ENCODE measurements at places on chromosomes 11 and 22.

DNA sequence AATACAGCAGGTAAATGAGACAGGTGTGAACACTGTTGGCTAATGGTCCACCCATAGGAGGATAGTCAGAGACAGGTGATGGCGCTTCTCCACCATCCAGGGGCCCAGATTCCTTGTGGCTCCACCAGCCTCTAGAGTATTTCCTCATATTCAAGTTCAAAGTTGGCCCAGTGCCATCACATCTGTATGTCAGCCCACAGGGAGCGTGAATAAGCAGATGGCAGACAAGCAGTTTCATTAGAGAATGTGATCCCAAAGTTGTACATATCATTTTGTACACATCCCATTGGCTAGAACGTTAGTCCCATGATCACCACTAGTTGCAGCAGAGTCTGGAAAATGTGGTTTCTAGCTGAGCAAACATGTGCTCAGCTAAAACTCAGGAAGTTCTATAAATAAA, 11.0 kb upstream of the CWF19L2 start:
- peak; percentile 74 for DNase-seq

GRCh38 chr22:26658671-26659478, 1.5 kb downstream of the MIAT start:
- DNase-seq, result peak; percentile 87

DNA sequence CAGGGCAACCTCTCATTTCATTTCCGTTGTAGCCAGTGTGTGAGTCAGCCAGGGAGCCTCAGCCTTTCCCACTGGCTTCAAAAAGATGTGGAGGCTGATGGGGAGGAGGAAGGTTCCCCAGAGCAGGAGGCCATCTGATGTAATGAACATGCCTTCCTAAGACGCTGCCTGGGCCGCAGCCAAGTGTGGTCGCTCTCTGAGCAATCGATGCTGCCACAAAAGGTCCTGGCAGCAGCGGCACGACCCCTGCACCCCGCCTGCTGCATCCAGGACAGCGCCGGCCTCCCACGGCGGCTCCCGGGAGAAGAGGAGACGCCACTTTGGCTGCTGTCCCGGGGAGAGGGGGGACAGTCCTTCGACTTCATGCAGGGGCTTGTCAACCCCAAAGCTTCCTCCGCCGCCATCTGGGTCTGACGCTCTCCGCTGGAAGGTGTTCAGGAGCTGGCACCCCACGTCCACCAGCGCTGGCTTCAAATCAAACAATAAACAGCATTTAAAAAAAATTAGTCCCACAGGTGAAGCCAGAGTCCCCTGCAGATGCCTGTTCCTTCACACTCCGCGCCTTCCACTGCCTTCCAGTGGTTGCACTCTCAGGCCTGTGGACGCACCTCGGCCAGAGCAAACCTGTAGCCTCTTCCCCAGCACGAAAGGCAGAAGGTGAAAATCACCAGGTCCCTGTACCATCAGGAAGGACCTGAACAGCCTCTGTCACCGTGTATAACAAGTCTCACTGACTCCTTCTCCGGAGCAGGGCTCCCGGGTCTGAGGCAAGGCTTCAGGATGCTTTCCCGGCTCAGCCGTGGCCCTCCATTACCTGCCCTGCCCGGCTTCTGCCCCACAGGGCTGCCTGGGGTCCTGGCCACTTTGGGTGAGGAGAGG, 930.7 kb downstream of the BRD1 start:
- no peak for DNase-seq

DNA sequence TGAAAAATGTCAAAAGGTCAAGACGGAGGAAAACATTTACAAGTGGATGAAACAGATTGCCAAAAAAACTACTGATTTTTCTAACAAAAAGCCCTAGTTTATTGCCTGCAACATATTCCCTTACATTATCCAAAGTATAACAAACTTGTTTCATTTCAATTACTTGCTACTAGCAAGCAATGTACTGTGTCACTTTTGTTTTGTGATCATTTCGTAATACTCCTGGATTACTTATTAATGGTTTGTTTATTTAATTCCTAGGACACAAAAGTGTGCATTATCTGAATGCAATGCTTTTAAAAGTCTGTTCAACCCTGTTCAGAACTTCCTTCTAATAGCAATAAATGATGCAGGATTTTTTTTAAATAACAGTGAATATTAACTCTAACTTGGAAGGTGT, 50.9 kb downstream of the CCDC34 start:
- DNase-seq, result no peak

GRCh38 chr11:65100674-65101350, 4.8 kb downstream of the VPS51 start:
- no peak for DNase-seq

GRCh38 chr11:105734426-105734825, 124.6 kb downstream of the GRIA4 start:
- no peak for DNase-seq

DNA sequence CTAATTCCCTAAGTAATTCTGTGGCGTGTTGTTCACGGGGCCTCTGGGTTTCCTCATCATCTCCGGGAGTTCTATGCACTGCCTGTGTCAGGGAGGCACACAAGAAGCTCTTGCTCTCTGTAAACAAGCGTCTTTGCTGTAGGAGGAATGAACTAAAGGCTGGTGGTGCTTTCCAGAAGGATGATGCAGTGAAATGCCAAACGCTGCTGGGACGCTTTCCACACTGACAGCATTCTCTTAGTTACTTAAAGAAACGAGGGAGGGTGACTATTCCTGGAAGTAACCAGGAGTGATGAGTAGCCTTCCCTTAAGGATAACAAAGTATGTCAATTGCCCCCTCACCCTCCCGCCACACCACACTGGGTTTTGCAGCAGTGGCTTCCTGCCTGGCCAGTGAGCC, 38.5 kb upstream of the NUP50 start:
- no peak for DNase-seq

- DNase-seq, result no peak
These were observed 581.1 kb upstream of the ARHGAP42 start for GRCh38 chr11:100105982-100106358.

GRCh38 chr11:1178906-1179305, 21.2 kb downstream of the MUC5AC start:
- no peak for DNase-seq

- DNase-seq, result no peak
These were observed 320.3 kb upstream of the ZC3H12C start for GRCh38 chr11:109772892-109773291.

GRCh38 chr22:45319324-45319685, 9.6 kb downstream of the FAM118A start:
- DNase-seq, result no peak

DNA sequence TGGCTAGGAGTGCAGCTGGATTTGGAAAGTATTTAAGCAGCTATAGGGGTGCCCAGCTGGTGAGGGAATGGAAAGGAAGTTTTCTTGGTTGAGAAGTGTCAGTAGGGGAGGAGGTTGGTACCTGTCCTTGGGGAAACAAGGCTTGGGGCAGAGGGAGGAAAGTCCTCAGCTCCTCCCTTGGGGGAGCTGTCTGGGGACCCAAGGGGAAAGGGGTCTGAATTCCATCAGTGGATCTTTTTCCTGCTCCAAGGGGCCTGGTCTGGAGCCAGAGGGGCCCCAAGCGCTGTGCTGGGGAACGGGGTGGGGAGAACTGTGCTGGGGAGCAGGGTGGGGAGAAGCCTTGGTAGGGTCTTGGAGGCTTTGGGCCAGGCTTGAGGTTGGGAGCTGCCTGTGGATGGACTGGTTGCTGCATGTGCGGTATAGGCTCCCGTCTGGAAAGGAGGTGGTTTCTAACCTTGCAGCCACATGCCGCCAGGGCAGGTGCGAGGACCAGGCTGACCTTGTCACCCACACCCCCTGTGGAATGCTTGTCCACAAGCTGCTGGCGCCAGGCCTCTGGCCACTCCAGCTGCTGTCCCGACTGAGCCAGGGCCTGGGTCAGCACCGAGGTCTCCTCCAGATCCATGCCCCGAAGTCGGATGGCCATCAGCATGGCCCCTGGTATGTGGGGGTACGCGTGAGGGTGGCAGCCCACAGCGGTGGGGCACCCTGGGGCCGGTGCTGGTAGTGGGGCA, 963 bp downstream of the TYMP start:
- DNase-seq, result peak; percentile 44

DNA sequence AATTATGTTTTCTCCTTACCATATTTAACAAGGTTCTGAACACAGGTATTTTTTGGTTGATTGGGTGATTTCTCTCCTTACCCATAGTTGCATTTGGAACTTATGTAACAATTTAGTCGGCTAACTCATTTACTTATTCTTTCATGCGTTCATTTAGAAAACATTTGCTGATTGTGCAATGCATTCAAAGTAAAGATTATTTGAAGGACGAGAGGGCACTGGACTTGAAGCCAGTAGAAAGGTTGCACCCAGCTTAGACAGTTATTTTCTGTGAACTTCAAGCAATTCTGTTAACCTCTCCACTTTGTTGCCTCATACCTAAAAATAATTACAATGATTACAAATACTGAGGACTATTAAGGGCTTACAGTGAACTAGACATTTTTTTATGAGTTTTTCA, 769.6 kb downstream of the LRRC4C start:
- DNase-seq, result no peak

DNA sequence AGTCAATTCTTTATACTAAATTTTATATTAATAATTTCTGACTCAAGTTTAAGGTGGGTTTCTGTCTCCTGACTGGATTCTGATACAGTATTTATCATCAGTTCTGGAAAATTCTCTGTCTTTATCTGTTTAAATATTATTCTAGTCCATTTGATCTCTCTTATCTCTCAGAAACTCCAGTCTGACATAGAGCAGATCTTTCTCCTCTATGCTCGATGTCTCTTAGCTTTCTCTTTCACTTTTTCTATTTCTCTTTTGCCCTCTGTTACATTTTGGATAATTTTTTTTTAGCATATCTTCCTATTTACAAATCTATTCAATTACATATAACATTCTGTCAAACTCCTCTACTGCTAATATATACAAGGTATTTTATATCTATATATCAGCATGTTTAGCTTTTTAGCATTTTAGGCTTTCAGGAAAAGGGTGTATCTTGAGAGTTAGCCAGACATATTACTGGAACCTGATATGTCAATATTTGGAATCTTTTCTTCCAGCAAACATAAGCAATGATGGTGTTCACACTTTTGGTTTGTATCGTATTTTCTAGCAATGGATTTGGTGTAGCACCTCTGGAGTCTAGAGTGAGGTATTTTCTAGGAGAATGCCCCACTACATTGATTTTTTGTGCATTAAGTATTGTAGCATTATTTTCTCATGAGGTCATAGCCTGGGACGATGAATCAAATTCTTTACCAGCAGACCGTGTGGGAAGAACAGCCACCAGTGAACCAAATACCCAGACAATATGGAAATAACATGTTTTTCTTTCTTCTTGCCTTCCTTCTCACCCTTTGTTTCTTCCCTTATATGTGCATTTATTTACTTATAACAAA, 4.1 kb upstream of the NNMT start:
- no peak for DNase-seq

DNA sequence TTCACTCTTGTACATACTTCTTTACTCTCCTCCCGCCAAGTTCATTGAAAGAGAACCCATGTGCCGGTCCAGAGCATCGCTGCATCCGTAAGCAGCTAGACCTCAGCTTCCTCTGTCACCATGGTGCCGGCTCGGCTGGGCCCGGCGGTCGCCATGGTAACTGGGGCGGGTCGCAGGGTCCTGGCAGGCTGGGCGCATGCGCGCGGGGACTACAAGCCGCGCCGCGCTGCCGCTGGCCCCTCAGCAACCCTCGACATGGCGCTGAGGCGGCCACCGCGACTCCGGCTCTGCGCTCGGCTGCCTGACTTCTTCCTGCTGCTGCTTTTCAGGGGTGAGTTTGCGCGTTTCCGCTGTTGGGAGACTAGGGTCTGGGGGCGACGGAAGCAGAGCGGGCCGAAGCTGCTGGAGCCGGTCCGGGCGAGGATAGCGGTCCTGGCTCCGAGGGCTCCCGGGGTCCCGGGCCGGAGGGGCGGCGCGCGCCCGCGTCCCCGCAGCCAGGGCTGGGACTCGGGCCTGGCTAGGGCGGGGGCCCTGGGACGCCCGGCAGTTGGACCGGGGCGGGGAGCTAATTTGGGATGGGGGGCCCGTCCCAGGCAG, at the start of gene JAM3:
JAM3 (plus strand) TSS at position 244 of the 597 bp plus-strand sequence; CDS start at position 256, 12 bp downstream.
- DNase-seq, result no peak

GRCh38 chr11:74566146-74566960, 26.0 kb upstream of the POLD3 start:
- DNase-seq, result no peak

GRCh38 chr22:45008186-45008681, 1.6 kb downstream of the PHF21B start:
- no peak for DNase-seq

DNA sequence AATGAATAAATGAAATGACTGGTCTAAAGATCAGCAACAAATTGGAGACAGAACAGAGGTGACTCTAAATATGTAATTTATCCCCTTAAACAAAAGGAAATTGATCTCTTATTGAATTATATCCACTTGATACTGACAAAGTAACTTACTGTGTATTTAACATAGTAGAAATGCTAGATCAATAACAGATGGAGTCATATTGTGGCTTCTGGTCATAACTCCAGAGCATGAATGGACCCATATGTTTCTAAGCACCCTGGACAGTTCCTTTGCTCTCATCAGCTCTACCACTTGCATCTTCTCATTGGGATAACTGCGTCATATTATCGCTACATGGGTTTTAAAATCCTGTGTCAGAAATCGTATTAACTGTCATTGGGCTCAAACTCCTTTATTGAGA, 222.3 kb downstream of the ETS1 start:
- DNase-seq, result peak; percentile 35

- peak; percentile 89 for DNase-seq
These were observed at the start of gene SNX19 for GRCh38 chr11:130916238-130916855. Gene SNX19 (minus strand): TSS chr11:130916479. CDS start chr11:130915939, 540 bp downstream.

GRCh38 chr11:61912530-61912898, 4.9 kb downstream of the RAB3IL1 start:
- no peak for DNase-seq

GRCh38 chr22:48902001-48902869, 925.4 kb downstream of the BRD1 start:
- no peak for DNase-seq

GRCh38 chr11:27025957-27026733, 14.5 kb upstream of the BBOX1 start:
- no peak for DNase-seq

- DNase-seq, result no peak
These were observed 23.3 kb downstream of the ZBTB16 start for GRCh38 chr11:114082767-114083181.

- no peak for DNase-seq
These were observed 516.7 kb downstream of the JRKL start for GRCh38 chr11:96906476-96906875.

- peak; percentile 42 for DNase-seq
These were observed 9.6 kb downstream of the SULT4A1 start for GRCh38 chr22:43852573-43853327.

DNA sequence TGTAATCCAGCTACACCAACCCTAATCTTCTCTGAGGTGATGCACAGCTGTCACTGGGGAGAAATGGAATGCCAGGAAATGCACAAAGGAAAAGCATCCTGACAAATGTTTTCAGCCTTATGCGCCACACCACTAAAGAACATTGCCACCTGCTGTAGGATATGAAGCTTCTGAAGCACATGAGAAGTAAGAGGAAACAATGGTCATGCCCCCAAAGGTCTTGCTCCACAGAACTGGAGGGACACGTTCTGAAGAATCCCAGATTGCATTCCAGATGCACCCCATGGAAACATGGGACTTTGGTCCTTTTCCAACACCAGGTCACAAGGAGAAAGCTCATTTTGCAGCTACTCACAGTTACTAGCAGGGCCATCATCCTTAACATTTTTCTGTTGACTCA, 48.7 kb upstream of the ZBED5 start:
- no peak for DNase-seq

Data from RPMI8226 (cell line).